Regular cardiac myocyte (primary cell): ENCODE measurements at places on chromosomes 13 and 19. TPM values are rescaled to one million over a fixed set of nuclear protein-coding genes. Genes with fewer than 3 reads are reported as not detected.

The NPAS1 gene
- total RNA-seq = 3.4 and 5.6 TPM in 2 replicates

The NCR1 gene
- total RNA-seq = not detected in 2 replicates

The SAFB2 gene
- total RNA-seq = 37.8 and 41.4 TPM in 2 replicates

The EXOC3L2 gene
- total RNA-seq = 0.28 TPM in 1 of 2 replicates, not detected in the other

The CATSPERD gene
- total RNA-seq = not detected in 2 replicates

The CEACAM1 gene
- total RNA-seq = not detected in 2 replicates

The MATK gene
- total RNA-seq = under 0.01 TPM in 1 of 2 replicates, not detected in the other

The CACNG7 gene
- total RNA-seq = 0.77 and 2.8 TPM in 2 replicates

The TEX101 gene
- total RNA-seq = not detected in 2 replicates
